ENCODE measurements at places on chromosomes 3 and 15. TPM values are rescaled to one million over a fixed set of nuclear protein-coding genes. Genes with fewer than 3 reads are reported as not detected.

CKMT1A gene
- total RNA-seq = not detected

SNX22 gene
- 0.16 TPM for total RNA-seq

CA12 gene
- total RNA-seq = 0.32 TPM

LRTM1 gene
- total RNA-seq = not detected

EPHA3 gene
- total RNA-seq = 0.16 TPM

CAMK2N2 gene
- not detected for total RNA-seq

SI gene
- total RNA-seq = not detected
